Ovary (tissue), 10 donors: ENCODE measurements at places on chromosomes 6 and 20. TPM values are rescaled to one million over a fixed set of nuclear protein-coding genes. Genes with fewer than 3 reads are reported as not detected.
A peak's percentile ranks its signal among the peaks of the same experiment; 100 is the strongest.

SPATS1 gene
- total RNA-seq, result not detected

- no peak overlapping the region for H3K4me3 ChIP-seq
- no peaks in the 10 kb centered on the region for H3K27me3 ChIP-seq
- DNase-seq, result peak; percentile 48
- H3K27ac ChIP-seq, result no peak overlapping the region
- no peaks in the 10 kb centered on the region for H3K4me1 ChIP-seq
Measured at GRCh38 chr20:36439040-36439730, 102.1 kb upstream of the MYL9 start.

DNA sequence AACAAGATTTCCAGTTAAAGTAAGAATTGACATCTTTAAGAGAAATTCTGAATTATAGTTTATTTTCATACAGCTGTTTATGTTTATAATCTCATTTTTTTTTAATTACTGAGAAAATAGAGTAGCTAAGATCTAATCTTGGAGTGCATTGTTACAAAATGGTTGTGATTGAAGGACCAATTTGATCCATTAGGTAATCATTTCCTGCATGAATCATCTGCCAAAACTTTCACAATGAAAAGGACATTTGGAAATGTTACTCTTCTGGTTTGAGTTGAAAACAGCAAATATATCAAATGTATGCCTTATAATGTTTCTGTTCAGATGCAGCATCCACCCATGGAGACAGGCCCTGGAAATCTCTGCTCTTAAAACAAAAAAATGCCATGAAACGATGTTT lies 19.0 kb downstream of the TUBB2A start:
- H3K27me3 ChIP-seq, result no peaks in the 10 kb centered on the region
- H3K27ac ChIP-seq, result no peak overlapping the region
- no peaks in the 10 kb centered on the region for H3K36me3 ChIP-seq
- H3K4me1 ChIP-seq, result no peaks in the 10 kb centered on the region
- no peak for DNase-seq

GRCh38 chr20:43827940-43828562 lies 86.6 kb upstream of the TOX2 start:
- H3K4me1 ChIP-seq, result no peaks in the 10 kb centered on the region
- H3K36me3 ChIP-seq, result no peaks in the 10 kb centered on the region
- H3K27ac ChIP-seq, result no peak overlapping the region
- no peak overlapping the region for H3K4me3 ChIP-seq
- DNase-seq, result no peak

DNA sequence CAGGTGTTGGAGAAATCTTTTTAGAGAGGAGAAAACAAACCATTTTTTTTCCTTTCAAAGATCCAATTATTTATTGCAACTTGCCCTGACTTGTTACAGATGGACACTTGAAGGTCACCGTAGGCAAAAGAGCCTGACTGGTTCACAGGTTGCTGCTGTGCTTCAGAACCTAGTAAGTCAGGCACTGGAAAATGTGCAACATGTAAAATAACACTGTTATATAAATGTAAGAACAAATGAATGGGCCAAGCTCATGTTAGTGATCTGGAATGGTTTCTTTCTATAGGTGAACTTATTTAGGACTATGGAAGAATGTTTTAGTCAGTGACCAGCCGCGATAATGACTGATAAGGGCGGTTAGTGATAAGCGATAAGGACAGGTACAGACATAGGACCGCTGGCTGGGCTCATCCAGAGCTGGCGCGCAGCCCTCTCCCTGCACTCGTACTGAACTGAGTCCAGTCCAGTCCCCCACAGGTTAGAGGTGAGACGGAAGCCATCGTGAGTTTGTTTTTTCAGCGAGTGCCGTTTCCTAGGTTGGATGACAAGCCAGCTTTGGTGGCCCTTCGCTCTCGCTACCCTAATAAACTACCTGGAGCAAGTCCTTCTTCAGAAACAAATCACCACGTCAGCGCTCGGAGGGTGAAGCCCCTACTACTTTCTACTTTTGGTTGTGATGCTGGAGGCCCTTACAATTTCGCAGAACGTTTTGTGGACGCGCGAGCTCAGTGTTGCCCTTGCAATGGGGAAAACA lies 94.4 kb upstream of the PRDM1 start:
- DNase-seq, result peak; percentile 53
- H3K27me3 ChIP-seq, result no peaks in the 10 kb centered on the region
- H3K4me1 ChIP-seq, result no peaks in the 10 kb centered on the region
- no peaks in the 10 kb centered on the region for H3K36me3 ChIP-seq
- no peak overlapping the region for H3K27ac ChIP-seq

LTB gene
- 1.8 TPM for total RNA-seq

DNA sequence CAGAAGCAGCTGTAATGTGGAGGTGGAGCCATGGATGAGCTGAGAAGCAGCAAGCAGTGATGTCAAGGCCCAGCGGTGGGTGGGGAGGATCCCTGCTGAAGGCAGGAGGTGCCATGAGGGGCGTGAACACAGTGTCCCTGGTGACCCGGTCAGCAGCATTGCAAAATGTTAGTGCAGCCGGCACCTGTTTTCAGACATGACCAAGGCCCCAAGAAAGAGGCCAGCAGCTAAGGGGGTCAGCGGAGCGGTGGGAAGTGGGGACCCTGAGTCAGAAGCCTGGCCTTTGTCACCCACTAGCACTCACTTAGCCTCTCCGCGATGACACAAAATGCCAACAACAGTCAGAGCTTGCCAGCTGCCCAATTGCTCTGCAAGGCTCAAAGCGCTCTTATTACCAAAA lies 51.9 kb downstream of the TMEM242 start:
- DNase-seq, result no peak
- no peak overlapping the region for H3K27ac ChIP-seq
- no peaks in the 10 kb centered on the region for H3K27me3 ChIP-seq
- peaks cover 10% of the 10 kb centered on the region for H3K4me1 ChIP-seq

DNA sequence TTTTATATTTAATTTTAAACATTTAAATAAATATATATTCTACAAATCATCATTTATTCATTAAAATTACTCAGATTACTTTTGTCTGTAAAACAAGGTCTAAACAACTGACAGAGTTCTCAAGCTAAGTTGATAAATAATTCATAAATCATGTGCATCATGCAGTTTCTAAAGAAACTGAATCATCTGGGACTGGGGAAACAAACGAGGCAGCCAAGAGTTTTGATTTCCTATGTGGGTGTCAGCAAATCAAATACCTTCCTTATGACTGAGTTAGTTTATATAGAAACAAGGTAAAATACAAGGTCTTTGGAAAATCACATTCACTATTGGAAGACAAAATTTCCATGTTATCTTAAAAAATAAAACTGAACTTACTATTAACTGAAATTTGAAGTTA lies 149.9 kb upstream of the BEND6 start:
- no peak overlapping the region for H3K27ac ChIP-seq
- no peaks in the 10 kb centered on the region for H3K27me3 ChIP-seq
- H3K4me3 ChIP-seq, result no peak overlapping the region
- DNase-seq, result no peak
- H3K4me1 ChIP-seq, result peaks cover 3% of the 10 kb centered on the region

DNA sequence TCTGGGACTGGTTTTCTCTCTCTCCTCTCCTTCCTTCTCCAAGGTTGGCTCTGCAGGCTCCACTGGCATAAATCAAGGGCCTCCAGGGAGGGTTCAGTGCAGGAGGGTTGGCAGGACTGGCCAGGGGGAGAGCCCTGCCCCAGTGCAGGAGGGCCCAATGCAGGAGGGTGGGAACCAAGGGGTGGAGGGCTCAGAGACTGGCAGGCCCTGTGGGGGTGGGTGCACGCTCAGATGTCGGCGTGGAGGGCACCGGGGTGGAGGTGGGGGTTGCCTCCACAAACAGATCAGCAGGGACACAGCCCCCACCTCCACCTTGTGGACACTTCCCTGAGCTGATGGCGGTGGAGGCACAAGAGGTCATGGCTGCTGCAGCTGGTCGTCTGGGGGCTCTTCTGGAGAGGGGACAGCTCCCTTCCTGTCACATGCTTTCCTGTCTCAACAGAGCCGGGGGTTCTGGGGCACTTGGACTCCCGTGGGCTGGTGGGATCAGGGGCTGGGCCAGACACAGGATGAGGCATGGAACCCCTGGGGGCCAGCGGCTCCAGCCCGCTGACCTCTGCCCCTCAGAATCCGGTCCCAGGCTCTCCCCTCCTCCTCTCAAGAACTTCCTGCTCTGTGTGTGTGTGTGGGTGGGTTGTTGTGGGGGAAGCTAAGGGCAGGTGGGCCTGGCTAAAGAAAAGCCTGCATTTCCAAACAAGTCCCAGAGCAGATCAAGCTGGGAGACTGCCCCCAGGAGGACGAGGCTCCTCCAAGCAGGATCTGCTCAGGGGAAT lies 2.7 kb upstream of the ABHD16B start:
- H3K27ac ChIP-seq, result no peak overlapping the region
- DNase-seq, result peak; percentile 70
- H3K36me3 ChIP-seq, result no peaks in the 10 kb centered on the region
- peaks cover 47% of the 10 kb centered on the region for H3K4me1 ChIP-seq
- no peak overlapping the region for H3K4me3 ChIP-seq

GRCh38 chr6:114718716-114719270 lies 376.0 kb upstream of the HS3ST5 start:
- H3K27me3 ChIP-seq, result no peaks in the 10 kb centered on the region
- DNase-seq, result no peak
- no peak overlapping the region for H3K27ac ChIP-seq
- H3K36me3 ChIP-seq, result no peaks in the 10 kb centered on the region
- no peak overlapping the region for H3K4me3 ChIP-seq

HRH3 gene
- total RNA-seq, result not detected

- no peaks in the 10 kb centered on the region for H3K36me3 ChIP-seq
- no peak for DNase-seq
- H3K4me1 ChIP-seq, result no peaks in the 10 kb centered on the region
- H3K27me3 ChIP-seq, result no peaks in the 10 kb centered on the region
- H3K4me3 ChIP-seq, result no peak overlapping the region
- no peak overlapping the region for H3K27ac ChIP-seq
Measured at GRCh38 chr6:118122801-118123200, 215.7 kb downstream of the SLC35F1 start.

DNA sequence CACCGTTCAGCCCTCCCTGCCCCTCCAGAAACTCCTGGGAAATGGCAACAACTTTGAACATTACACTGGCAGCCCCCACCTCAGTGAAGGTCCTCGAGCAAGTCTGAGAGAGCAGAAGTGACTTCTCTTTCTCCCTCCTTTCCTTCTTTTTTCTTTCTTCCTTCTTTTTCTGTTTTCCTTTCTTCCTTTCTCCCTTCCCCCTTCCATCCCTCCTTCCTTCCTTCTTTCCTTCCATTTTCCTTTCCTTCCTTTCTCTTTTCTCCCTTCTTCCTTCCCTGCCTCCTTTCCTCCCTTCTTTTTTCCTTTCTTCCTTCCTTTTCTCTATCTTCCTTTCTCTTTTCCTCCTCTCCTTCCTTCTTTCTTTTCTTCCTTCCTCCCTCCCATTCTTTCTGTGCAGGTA lies 162.7 kb downstream of the UNC5CL start:
- no peaks in the 10 kb centered on the region for H3K36me3 ChIP-seq
- no peaks in the 10 kb centered on the region for H3K27me3 ChIP-seq
- H3K4me1 ChIP-seq, result peaks cover 4% of the 10 kb centered on the region
- DNase-seq, result no peak
- no peak overlapping the region for H3K27ac ChIP-seq

DNA sequence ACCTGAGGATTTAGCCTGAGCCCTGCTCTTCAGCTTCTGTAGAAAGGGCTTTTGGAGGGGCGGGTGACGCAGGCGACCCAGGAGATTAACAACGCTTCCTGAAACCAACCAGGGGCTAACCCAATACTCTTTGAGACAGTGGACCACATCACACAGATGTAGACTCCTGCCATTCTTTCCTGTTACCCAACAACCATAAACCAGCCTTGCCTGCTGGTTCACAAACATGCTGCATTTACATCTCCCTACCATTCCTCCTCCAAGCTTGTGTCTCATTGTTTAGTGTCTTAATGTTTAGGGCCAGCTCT lies 28.3 kb downstream of the PPP1R16B start:
- no peaks in the 10 kb centered on the region for H3K36me3 ChIP-seq
- DNase-seq, result no peak
- H3K4me1 ChIP-seq, result no peaks in the 10 kb centered on the region
- H3K4me3 ChIP-seq, result no peak overlapping the region

OOEP gene
- 0.25 TPM for total RNA-seq

- H3K27me3 ChIP-seq, result no peaks in the 10 kb centered on the region
- no peak overlapping the region for H3K27ac ChIP-seq
- H3K4me3 ChIP-seq, result no peak overlapping the region
Measured at GRCh38 chr6:52288216-52288615, 3.7 kb upstream of the MCM3 start.

DNA sequence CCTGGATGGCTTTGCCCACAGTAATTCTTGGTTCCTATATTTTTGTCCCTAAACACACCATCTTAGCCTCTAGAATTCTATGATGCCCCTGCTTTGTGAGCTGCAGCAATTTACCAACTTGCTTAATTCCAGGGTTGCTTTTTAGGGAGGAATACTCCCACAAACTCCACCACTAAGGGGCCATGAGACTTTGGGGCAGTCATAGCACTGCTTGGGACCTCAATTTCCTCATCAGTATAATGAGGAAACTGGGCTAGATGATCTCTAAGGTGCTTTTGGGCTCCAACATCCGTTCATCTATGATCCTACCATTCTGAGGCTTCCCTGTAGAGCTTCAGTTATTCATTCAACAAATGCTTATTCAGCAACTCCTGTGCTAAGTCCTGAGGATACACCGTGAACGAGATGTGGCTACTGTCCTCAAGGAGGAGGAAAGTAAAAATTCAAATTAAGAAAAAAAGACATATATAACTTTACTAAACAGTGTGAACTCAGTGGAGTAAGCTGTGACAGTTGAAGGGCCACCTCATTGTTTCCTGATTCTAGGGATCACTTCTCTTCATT lies 75.3 kb downstream of the PRDM1 start:
- no peak for DNase-seq
- H3K4me1 ChIP-seq, result no peaks in the 10 kb centered on the region
- no peaks in the 10 kb centered on the region for H3K27me3 ChIP-seq
- H3K4me3 ChIP-seq, result no peak overlapping the region
- no peaks in the 10 kb centered on the region for H3K36me3 ChIP-seq

DNA sequence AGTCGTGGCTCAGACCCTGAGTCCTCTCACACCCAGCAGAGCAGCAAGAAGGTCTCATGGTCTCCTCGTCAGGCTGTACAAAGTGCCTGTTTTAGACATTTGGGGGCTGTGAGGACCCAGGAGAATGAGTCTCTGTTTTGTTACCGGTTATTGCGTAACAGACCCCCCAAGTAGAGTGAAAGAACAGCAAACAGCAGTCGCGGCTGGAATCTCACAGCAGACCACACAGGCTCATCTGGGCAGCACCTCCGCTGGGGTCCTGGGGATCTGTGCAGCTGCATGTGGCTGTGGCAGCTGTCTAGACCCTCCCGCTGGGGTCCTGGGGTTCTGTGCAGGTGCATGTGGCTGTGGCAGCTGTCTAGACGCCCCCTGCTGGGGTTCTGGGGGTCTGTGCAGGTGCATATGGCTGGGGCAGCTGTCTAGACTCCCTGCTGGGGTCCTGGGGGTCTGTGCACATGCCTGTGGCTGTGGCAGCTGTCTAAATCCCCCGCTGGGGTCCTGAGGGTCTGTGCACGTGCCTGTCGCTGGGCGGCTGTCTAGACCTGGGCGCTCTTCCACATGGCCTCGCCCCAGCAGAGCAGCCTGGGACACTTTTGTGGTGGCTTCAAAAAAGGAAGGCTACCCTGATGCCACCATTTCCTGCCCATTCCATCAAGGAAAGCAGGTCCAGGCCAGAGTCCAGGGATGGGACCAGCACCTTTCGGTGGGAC lies 24.7 kb downstream of the ENTPD6 start:
- H3K36me3 ChIP-seq, result no peaks in the 10 kb centered on the region
- H3K4me3 ChIP-seq, result no peak overlapping the region
- H3K27me3 ChIP-seq, result no peaks in the 10 kb centered on the region
- H3K27ac ChIP-seq, result no peak overlapping the region
